Activated T-cell treated with anti-CD3 and anti-CD28 coated beads for 1 hour (primary cell): ENCODE measurements at places on chromosomes 12 and 14.
A peak's percentile ranks its signal among the peaks of the same experiment; 100 is the strongest.

GRCh38 chr12:23093488-23093887 is 468.5 kb downstream of the ETNK1 start:
- DNase-seq = no peak

GRCh38 chr14:20614038-20614840 is 23.1 kb upstream of the RNASE12 start:
- peak; percentile 12 for DNase-seq

DNA sequence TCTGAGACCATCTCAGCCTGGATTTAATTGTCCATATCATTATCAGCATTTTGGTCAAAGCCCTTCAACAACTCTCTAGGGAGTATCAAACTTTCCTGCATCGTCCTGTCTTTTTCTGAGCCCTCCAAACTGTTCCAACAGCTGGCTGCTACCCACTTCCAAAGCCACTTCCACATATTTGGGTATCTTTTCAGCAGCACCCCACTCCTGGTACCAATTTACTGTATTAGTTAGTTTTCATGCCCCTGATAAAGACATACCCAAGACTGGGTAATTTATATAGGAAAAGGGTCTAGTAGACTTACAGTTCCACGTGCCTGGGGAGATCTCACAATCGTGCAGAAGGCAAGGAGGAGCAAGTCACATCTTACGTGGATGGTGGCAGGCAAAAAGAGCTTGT is 33.1 kb upstream of the YBX3 start:
- DNase-seq = no peak

DNA sequence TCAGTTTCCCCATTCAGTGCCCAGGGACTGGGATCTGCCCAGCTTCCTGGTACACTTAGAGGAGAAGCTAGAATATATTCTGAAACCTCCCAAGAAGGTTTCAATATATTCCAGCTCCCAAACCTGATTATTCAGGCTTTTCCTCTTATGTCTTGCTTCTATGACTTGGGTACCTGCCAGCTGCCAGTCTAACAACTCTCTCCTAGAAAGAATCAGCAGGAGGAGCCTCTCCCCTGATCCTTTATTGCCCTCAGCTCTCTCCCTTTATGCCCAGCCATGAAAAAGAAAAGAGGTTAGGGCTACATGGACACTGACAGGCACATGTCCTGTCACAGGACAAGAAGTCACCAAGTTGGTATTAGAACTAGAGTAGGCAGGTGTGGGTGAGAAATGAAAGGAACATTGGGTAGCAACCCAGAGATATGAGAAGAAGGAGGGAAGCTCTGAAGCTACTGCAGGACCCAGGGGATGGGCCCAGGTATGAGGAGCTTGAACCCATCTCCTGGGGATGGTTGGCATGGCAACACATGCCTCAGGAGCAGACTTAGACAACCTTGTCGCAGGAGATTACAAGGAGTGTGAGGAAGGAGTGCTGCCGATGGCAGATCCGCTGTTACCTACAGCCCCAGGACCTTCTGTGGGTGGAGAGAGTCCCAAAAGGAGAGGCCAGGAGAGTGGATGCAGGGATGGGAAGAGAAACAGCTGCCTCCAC is 2.0 kb upstream of the CACNB3 start:
- DNase-seq = no peak

DNA sequence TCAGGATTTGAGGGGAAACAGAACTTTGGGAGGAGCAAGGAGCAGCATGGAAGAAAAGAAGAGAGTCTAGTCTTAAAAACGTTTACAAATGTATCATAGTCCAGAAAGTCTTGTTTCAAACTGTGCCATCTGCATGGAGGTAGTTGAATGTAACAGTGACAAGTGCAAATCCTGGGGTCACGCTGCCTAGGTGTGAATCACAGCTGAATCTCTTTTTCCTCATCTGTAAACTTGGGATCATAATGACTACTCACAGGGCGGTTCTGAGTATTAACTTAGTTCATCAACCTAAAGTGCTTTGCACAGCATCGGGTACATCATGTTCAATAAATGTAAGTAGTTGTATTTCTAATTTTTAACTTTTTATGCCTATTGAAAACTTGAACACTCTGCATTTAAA is 208.5 kb downstream of the CHST11 start:
- no peak for DNase-seq

DNA sequence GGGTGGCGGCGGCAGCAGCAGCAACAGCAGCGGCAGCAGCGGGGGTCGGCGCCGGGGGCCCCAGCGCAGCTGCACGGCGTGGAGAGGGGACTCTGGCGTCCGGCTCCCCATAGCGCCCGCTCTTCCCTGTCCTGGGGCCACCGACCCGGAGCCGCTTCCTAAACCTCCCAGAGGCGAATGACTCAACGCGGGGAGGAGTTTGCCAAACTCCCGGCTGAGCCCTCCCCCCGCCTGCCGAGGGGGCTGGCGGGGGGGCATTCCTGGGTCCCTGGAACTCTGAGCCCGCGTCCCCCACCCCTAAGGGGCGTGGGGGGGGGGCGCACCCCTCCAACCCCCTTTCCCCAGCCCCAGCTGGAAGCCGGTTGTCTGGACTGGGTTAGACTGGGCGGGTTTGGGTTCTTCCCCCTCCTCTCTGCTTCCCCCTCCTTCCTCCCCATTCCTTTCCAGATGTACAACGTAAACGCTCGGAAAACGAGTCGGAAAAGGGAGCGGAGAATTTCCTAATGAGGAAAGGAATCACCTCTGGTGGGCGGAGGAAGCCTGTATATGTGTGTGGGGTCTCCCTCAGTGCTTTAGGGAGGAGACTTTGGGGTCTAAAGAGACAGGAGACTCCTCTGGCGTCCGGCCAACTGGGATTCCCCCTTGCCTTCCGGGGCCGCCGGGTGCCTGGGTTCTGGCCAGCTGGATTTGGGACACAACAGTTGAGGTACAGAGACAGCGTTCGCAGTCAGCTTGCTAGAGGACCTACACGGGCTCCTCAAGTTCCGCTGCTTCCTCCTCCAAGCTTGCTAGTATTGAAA is at the start of gene ITGA5:
Gene ITGA5 (minus strand): TSS at position 179 of the 800 bp plus-strand sequence. CDS start 68 bp downstream, at position 111.
- peak; percentile 42 for DNase-seq

DNA sequence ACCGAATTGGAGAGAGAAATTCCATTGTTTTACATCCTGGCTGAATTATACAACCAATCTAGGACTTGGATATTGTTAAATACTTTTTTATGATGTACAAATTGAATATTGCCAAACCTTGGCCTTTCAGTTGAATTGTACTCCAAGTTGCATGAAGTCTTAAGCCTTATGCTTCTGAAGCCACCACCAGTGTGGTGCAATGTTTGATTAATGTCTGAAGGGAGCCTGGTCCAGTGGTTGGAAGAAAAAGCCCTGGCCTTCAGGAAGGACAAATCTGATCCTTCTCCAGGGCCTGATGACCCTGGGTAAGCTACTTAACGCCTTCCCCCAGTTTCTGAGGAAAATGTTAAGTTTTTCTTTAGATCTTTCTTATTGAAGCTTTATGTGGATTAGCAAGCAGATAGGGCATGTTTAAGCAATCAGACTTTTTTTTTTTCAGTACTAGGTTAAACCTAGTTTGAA is 72.0 kb downstream of the PAPOLA start:
- no peak for DNase-seq

DNA sequence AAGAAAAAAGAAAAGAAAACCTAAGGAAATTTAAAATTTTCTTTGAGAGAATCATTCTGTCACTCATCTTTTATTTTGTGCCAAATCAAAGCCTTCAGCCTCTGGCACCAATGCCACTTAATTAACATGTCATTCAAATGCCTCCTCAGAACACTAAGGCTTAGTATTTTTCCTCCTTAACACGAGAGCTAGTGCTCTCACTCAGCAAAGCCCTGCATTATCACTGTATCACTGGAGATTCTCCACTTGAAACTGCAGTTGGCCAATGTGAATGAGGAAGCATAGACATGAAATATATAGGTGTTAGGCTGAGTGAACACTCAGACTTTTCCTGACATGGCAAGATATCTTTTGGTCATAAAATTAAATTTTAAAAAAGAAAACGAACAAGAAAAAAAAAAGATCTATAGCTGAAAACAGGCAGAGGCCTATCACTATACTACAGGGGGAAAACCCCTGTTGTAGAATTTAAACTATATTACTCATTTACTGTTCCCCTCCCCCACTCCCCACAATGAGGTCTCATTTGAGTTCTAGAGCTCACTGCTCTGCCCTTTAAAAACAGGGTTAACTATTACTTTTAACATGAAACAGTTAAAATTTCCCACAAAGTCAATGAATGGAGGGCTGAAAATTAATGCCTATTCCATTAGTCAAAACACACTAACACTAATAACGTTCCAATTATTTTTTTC is 5.1 kb downstream of the MBIP start:
- no peak for DNase-seq

DNA sequence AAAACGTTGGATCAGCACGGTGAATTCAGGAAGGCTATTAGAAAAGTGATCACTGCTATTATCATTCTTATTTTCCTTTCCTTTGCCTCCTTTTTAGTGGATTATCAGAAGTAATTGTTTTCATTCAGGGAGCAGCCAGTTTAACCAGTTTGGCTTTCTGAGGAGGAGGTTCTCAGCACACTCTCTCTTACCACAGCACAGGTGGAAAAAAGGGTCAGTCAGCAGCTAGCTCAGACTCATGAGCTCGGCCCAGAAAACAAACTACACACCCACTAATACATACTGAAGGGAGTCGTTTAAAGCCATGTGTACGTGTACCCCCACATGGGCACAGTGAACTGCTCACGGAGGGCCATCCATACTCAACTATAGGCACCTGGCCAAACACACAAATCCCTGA is 23.2 kb upstream of the MAGOHB start:
- no peak for DNase-seq

- DNase-seq = no peak
Observed at GRCh38 chr12:54565310-54565985, 16.0 kb downstream of the PDE1B start.

DNA sequence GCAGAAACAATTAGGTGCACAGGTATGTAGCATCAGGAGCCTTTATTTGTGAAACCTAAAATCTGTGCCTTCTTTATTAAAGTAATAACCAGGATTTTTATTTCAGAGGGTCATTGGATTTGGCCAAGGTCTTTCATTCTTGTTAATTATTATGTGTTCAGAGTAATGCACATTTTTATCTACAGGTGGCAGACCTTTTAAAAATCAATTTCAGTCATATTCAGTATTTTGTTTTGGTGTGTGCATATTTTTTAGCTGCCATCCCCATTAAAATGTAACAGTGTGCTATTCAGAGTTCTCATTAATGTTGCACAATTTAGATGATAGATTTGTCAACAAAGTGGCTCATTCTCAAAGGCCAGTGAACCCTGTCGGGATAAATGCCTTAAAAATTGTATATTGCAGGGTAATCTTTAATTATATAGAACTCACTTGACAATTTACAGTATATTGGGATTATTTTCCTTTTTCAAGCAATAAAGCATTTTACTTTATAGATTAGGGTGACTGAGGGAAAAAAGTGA is 319.3 kb upstream of the SOX5 start:
- DNase-seq = no peak

DNA sequence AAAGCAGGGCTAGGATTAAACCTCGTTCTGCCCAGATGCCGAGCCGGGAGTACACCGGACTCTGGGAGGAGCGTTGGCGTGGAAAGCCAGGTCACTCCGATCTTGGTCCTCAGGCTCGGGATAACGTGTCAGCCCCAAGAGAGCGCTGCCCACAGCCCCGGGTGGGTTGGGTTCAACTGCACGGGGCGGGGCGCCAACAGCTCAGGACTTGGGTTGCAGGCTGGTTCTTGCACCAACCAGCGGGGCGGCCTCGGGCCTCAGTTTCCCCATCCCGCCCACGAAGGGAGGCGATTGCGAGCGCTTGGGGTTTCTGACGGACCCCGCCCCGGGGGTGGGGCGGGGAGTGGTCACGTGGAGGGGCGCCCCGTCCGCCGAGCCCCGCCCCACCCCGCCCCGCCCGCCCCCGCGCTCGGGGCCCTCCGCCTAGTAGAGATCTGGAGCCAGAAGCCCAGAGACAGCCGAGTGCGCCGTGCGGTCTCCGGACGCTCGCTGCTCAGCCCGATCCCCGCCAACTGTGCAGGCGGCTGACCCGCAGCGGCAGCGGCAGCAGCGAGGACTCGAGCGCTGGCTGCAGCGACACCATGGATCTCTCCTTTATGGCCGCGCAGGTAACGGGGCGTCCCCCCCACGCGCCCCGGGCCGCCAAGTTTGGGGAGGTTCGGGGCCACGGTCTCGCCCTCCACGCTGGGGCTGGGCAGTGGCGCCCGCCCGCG is at the start of gene C14orf132:
Gene C14orf132 (plus strand): TSS at position 443 of the 713 bp plus-strand sequence. CDS start 139 bp downstream, at position 582.
- peak; percentile 35 for DNase-seq

- no peak for DNase-seq
Observed at GRCh38 chr12:112998987-112999767, 20.9 kb downstream of the OAS2 start.

DNA sequence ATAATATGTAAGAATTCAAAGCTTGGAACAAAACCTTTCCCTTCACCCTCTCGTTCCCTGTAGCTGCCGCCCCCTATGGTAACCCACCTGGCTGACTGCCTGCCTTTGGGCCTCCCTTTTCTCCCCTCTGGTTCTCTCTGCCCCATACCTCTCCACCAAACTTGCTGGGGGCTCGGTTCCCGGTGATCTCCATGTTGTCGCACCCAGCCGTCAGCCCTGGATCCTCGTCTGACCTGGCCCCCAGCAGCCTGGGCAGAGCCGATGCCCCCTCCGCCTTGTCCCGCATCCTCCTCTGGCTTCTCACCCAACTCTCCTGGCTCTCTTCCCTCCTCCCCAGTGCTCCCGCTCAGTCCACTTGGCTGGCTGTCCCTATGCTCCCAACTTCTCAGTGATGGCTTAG is 4.5 kb downstream of the CYP46A1 start:
- no peak for DNase-seq

DNA sequence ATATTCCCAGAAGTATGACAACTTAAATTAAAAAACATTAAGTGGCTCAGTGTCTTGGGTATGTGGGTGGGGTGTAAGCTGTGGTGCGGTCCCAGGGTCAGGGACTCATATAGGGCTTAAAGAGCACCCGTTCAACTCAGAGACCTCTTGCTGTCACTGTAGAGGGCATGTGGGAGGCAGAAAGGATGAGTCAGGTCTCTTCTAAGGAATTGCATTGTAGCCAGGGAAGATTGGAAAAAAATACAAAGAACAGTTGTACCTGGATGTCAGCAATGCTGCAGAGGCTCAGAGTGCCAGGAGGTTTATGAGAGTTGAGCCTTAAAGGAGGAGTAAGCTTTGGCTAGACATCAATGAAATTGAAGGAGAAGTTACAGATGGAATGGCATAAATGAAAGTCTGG is 104.1 kb downstream of the MYRFL start:
- no peak for DNase-seq

- DNase-seq = no peak
Observed at GRCh38 chr12:102503831-102504230, 23.5 kb upstream of the IGF1 start.

GRCh38 chr12:83224012-83224411 is 537.3 kb downstream of the TMTC2 start:
- no peak for DNase-seq

GRCh38 chr14:30849354-30849753 is 25.0 kb upstream of the COCH start:
- DNase-seq = no peak

GRCh38 chr14:83614956-83615355 is 1915.0 kb upstream of the FLRT2 start:
- DNase-seq = no peak
